ENCODE measurements at places on chromosomes 12 and 14.
A peak's percentile ranks its signal among the peaks of the same experiment; 100 is the strongest.

- DNase-seq = peak; percentile 29
Measured at GRCh38 chr12:110498984-110499706, 2.8 kb downstream of the VPS29 start.

DNA sequence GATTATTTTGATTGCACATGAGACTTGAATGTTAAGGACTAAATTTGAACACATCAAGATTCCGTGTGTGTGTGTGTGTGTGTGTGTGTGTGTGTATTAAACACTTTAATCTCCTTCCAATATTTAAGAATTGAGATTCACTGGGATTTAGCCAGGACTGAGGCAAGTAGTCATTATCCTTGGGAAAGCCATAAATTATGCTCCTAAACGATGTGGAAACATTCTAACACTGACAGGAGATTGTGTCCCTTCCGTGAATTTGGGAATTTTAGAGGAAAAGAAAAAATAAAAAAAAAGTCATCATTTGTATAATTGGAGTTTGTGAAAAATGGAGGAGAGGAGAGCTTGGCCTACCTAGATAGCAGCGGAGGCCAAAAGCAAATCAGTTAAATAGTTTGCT is 212.9 kb downstream of the DUSP6 start:
- no peak for DNase-seq

DNA sequence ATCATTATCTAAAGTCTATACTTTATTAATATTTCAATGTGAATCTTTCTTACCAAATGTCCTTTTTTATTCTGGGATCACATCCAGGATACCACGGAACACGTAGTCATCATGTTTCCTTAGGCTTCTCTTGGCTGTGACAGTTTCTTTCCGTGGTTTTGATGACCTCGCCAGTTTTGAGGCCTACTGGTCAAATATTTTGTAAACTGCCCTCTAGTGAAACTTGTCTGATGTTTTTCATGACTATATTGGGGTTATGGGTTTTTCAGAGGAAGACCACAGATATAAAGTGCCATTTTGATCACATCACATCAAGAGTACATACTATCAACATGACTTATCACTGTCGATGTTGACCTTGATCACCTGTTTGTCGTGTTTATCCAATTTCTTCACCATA is 14.1 kb upstream of the SERPINA6 start:
- no peak for DNase-seq

GRCh38 chr12:26101350-26101734 is 23.5 kb downstream of the BHLHE41 start:
- no peak for DNase-seq

DNA sequence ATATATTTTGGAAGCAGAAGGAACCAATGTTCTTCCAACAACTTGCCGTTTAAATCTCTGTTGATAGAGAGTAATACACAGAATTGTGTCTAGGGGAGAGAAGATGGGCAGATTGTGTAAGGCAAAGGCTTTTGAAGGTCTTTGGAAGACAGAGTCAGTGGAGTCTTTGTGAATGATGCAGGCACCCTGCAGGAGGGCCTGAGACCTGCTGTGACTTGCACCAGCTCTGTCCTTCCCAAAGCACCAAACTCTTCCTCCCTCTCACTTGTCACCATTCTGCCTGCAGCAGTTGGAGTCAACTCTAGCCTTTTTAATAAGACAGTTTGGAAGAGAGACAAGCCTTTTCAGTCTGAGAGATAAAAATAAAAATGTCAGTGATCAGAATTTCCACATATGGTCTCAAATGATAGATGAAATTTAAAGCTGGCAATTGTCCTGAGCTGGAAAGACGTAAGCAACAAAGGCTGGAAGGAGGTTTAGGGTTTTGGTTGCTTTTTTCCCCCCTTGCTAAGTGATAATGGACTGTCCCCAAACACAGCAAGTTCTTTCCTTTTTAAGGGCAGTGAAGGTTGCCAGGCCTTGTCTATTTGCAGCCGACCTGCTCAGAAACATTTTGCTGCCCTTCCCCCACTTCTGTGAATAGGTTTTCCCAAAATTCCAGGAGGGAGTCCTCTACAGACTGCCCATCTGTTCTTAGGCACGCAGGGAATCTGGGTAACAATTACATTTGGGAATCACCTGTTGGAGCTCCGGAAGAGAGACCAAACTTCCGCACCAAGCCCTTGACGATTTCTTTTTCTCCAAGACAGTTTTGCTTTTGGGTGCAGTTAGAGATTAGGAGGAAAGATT is 103.0 kb upstream of the NTF3 start:
- no peak for DNase-seq

- peak; percentile 32 for DNase-seq
Measured at GRCh38 chr12:57216014-57216911, at the start of gene NXPH4. Gene NXPH4, plus strand, starts transcription at chr12:57216794. Its CDS starts 176 bp downstream, at chr12:57216970.

DNA sequence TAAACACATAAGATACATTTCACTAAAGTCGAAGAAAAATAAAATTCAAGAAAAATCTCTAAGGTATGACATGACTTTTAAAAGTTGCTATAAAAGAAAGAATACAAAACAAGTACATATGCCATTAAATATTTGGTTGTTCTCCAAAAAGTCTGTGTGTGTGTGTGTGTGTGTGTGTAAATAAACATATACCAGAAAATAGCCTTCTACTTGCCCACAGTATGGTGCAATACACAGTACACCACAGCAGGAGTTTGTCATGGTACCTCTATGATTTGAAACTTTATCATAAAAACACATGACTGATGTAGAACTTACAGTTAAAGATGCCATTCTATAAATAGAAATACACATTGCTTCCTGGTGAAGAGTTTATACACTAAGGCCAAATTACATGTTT is 692.7 kb upstream of the MGAT4C start:
- no peak for DNase-seq

DNA sequence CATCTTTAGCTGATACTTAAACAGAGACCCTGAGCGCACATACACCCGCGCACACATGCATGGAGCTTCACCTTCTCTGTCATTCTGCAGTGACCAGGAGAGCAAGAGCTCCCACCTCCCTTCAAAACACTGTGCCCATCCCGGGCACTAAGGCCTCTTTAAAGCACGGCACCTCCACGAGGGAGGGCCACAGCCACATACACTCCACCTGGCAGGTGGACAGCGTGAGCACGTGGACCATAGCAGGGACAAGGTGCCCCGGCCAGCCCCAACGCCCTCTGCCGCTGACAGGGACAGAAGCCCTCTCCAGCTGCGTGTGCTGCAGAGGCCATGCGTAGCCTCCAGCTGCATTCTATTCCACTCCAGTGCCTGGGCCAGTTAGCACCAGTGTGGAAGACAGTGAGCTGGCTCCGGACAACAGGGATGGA is 5.4 kb downstream of the GAPDH start:
- no peak for DNase-seq

GRCh38 chr12:13504074-13504473 is 307.5 kb downstream of the EMP1 start:
- no peak for DNase-seq

GRCh38 chr12:11657511-11657910 is 8.0 kb downstream of the ETV6 start:
- DNase-seq = no peak

Measured in erythroblast (primary cell).